ENCODE measurements at places on chromosomes 7 and 10. TPM values are rescaled to one million over a fixed set of nuclear protein-coding genes. Genes with fewer than 3 reads are reported as not detected.
A peak's percentile ranks its signal among the peaks of the same experiment; 100 is the strongest.

- H3K27ac ChIP-seq, result no peak overlapping the region
- no peaks in the 10 kb centered on the region for H3K27me3 ChIP-seq
- no peaks in the 10 kb centered on the region for H3K36me3 ChIP-seq
- no peak overlapping the region for H3K4me3 ChIP-seq
- no peak for DNase-seq
Observed at GRCh38 chr7:47988496-47989386, 9.3 kb upstream of the HUS1 start.

DNA sequence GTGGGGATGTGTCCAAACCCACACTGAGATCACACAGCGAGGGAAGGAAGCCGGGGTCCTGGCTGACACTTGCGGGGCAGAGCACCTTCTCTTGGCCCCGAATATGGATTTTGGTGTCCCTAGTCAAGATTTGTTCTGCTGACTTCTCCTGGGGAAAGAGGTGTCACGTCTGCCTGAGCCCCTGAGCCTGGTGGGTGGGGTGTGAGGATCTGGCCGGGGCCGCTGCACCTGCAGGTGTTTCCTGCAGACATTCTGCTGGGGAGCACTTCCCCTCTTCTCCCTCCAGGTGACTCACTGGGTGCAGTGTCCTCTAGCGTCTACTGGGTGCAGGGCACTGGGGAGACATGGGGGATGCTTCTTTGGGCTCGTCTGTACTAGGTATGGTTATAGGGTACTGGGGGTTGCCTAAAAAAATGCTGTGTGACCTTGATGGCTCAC is 99.2 kb downstream of the GRK5 start:
- no peak overlapping the region for H3K4me3 ChIP-seq
- peak overlapping the region; percentile 53 for H3K27ac ChIP-seq
- H3K27me3 ChIP-seq, result no peaks in the 10 kb centered on the region
- peak; percentile 30 for DNase-seq
- peaks cover 31% of the 10 kb centered on the region for H3K4me1 ChIP-seq

DNA sequence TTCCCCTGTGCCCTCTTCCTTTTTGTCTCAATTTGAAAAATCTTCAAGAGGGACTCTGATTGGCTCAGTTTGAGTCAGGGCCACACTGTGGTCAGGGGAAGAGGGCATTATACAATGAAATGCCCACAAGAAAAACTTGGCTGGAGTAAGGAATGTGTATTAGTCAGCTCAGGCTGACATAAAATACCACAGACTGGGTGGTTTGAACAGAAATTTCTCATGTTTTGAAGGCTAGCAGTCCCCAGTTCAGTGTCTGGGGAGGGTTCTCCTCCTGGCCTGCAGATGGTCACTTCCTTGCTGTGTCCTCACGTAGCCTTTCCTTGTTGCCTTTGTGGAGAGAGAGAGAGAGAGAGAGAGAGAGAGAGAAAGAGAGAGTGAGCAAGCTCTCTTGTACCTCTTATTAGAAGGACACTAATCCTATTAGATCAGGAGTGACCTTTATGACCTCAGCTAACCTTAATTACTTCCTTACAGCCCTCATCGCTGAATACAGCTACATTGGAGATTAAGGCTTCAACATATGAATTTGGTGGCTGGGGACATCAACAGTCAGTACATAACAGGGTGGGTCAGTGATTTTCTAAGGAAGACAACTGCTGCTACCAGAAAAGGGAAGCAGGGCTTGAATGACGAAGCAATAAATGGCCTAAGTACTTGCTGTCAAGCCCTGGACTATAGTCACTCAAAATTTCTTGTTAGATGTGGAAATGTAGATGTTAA is 25.8 kb upstream of the FAM13C start:
- no peak overlapping the region for H3K4me3 ChIP-seq
- H3K27ac ChIP-seq, result no peak overlapping the region
- H3K27me3 ChIP-seq, result no peaks in the 10 kb centered on the region

DNA sequence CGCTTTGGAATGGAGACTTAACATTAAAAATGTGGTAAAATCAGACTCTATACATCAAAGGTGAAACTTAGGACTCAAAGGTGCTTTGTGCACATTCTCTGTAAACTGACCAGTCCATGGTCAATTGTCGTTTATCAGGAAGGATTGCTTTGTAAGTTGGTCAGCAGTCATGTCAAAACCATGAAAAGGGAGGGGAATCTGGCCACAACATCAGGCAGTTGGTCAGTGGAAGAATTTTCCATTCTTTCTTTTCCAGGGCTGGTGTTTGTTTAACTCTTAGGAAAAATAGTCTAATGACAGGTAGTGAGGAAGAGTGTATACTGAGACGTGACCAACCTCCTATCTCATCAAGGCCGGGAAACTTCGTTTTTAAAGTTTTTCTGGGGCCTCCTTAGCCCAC is 226.5 kb downstream of the ADK start:
- no peaks in the 10 kb centered on the region for H3K36me3 ChIP-seq
- no peak overlapping the region for H3K4me3 ChIP-seq
- no peaks in the 10 kb centered on the region for H3K4me1 ChIP-seq
- no peak for DNase-seq

DNA sequence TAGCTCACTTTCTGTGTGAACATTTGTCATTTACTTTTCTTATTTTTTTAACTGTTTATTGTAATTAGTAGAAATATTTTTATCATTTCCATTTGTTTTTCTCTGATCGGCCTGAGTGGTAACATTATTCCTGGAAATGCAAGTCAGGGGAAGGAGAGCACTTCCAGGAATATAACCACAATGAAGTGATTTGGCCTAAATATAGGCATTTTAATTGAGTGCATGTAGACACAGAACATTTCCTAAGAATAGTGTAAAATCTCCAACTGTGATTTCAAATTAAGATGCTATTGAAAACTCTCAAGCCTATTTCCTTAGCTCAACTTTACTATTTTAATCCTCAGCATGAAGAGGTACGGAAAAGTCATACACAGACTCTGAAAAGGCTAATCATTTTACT is 86.5 kb upstream of the SKAP2 start:
- no peak for DNase-seq
- no peaks in the 10 kb centered on the region for H3K27me3 ChIP-seq
- no peak overlapping the region for H3K4me3 ChIP-seq
- H3K27ac ChIP-seq, result no peak overlapping the region
- H3K4me1 ChIP-seq, result no peaks in the 10 kb centered on the region

- H3K27me3 ChIP-seq, result no peaks in the 10 kb centered on the region
- H3K27ac ChIP-seq, result no peak overlapping the region
- DNase-seq, result no peak
- H3K4me1 ChIP-seq, result peaks cover 8% of the 10 kb centered on the region
- no peak overlapping the region for H3K4me3 ChIP-seq
- H3K36me3 ChIP-seq, result no peaks in the 10 kb centered on the region
Observed at GRCh38 chr10:3263082-3263481, 90.5 kb upstream of the PITRM1 start.

DNA sequence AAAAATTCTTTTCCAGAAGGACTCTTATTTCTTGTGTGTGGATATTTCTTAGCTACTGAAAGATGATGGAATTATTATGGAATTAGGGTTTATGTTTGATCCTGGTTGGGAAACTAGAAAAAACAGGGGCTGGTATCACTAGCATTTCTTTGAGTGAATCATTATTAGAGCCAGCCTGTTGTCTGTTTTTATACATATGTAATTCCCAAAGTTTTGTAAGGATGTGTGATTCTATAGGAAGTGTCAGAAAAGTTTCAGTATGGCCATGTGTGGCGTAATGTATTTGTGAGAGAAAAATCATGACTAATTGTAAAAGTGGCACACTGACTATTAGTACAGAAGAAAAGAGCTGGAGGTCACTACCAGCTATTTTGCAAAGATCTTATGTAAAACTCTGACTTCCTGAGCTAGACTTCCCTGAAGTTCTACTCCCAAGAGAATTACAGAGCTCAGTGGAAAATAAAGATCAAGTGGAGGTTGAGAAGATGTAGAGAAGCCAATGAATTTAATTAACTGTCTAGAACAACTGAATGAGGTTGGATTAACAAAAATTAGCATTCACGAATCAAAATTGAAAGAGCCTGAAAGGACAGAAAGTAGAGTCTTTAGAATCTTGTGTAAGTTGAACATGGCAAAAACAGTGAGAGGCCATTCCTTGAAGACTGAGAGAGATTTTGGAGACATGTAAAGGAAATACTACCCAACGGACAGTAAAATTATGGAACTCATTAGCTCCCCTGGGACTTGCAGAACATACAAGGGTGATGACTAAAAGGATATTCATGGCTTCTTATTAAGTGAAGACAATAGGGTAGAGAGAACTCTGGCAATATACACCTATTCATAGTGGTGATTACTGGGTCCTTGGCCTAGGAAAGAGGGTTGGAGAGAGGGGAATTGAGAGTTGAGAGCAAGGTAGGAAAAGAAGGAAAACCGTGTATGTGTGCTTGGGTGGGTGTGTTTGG is 12.5 kb downstream of the ZNF365 start:
- no peak overlapping the region for H3K4me3 ChIP-seq
- peak; percentile 15 for DNase-seq
- no peaks in the 10 kb centered on the region for H3K27me3 ChIP-seq
- H3K4me1 ChIP-seq, result no peaks in the 10 kb centered on the region

DNA sequence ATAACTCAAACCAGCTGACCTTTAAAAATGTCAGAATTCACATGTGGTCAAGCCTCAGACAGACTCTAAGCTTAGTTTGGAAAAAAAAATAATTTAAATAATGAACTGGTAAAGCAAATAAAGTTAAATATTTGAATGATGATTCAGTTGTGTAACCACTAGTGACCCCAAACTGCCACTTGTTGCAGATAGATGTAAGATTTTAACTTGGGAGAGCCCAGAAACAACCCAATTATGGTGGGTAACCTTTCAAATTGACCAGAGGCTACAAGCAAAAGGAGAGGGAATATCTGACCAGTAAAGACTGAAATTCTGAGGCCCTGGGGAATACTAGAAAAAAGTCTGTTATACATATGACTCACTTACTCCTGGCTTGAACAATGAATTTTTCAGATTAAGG is 268.1 kb downstream of the HPSE2 start:
- DNase-seq, result peak; percentile 16
- H3K27me3 ChIP-seq, result no peaks in the 10 kb centered on the region
- no peak overlapping the region for H3K27ac ChIP-seq
- no peaks in the 10 kb centered on the region for H3K4me1 ChIP-seq
- H3K4me3 ChIP-seq, result no peak overlapping the region
- no peaks in the 10 kb centered on the region for H3K36me3 ChIP-seq

DNA sequence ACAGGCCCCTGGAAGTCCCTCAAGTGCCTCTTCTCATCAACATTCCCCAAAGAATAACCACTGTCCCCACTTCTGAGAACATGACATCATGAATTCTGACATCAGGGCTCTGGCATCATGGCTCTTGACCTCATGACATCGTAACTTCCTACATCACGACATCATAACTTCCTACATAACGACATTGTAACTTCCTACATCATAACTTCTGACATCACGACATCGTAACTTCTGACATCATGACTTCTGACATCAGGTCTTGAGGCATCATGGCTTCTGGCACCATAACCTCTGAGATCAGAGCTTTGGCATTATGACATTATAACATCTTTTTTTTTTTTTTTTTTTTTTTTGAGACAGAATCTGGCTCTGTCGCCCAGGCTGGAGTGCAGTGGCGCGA is 66.7 kb upstream of the FAM20C start:
- H3K4me3 ChIP-seq, result no peak overlapping the region
- no peaks in the 10 kb centered on the region for H3K27me3 ChIP-seq
- H3K36me3 ChIP-seq, result no peaks in the 10 kb centered on the region
- no peak overlapping the region for H3K27ac ChIP-seq
- DNase-seq, result peak; percentile 40

Gene PNLIPRP2
- 0.49 TPM for total RNA-seq

Gene LGI1
- 21.1 TPM for total RNA-seq

Gene RBP3
- total RNA-seq, result not detected
